ENCODE measurements at places on chromosomes 16 and 17.

DNA sequence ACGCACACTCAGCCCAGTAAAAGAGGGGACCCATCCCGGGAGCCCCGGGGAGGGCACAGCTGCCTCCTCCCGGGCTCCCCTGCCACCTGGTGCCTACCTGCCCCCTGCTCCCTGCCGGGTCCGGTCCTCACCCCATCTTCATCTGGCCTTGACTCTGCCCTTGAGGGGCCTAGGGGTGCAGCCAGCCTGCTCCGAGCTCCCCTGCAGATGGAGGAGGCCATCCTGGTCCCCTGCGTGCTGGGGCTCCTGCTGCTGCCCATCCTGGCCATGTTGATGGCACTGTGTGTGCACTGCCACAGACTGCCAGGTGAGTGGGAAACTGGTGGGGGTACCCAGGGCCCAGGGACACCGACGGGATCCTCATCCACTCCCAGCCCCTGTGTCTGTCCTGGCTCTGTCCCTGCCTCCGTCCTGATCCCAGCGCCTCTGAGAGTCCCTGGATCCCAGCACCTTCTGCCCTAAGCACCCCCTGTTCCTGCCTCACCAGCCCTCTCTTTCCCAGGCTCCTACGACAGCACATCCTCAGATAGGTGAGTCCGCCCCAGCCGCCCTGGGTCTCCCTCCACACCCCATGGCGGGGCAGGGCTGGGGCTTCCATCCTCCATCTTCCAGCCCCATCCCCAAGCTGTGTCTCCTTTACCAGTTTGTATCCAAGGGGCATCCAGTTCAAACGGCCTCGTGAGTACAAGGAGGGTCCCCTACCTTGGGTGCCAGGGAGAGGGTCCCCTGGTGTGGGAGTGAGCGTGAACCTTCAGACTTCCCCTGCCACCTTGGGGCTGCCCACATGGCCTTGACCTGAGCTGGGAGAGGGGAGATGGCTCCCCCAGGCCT, 574 bp downstream of the LAT start:
- DNase-seq: no peak

GRCh38 chr17:78485290-78486168, 91.7 kb downstream of the DNAH17 start:
- no peak for DNase-seq

DNA sequence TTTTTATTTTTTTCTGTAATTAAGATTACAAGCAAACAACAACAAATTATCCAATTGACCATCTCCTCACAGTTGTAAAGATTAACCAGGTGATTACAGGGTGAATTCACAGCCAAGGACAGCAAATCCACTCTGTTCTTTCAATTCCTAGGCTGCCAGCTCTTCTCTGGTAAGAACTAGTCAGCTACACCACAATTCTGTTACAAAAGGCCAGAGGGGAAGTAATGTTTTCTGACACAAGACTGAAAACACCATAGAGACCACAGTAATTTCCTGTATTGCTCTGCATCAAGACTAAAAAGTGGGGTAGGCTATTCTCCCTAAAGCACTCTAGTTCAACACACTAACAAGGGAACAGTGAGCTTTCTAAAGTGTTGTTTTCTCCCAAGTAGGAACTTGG, 10.6 kb downstream of the CA10 start:
- no peak for DNase-seq

- DNase-seq: no peak
These were observed 334.8 kb upstream of the HSBP1 start for GRCh38 chr16:83472776-83473501.

- no peak for DNase-seq
These were observed 26.7 kb downstream of the KDM8 start for GRCh38 chr16:27229891-27230470.

DNA sequence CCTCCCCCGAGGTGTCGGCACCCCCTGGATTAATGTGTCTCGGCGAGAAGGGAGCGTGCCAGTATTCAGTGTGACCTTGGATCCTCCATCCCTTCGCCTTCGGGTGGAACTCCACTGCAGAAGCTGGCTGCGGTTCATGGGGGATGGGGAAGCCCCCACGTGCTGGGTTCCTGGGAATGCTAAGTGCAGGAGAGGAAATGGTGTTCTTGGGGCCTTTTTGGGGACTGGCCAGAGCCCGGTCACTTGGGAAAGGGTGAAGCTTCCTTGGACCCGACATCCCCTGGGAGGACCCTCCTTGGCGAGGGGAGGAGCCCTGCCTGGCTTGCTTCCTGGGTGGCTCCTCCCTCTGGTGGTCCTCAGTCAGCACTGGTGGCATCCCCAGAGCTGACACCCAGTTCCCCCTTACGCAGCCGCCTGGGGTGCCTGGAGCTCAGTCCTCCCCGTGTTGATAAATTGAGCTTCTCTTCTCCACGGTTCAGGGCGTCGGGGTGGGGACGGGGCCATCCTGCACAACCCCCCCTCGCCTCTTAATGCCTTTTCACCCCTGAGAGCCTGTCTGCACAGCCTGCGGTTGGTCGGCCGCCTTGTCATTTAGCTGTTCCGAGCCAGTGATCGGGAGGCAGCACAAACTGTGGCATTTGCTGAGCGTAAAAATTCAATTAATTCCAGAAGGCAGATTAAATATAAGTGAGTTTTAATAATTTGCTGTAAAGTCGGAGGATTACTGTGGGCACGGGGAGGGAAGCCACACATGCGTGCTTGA, 30.7 kb upstream of the GSE1 start:
- no peak for DNase-seq

DNA sequence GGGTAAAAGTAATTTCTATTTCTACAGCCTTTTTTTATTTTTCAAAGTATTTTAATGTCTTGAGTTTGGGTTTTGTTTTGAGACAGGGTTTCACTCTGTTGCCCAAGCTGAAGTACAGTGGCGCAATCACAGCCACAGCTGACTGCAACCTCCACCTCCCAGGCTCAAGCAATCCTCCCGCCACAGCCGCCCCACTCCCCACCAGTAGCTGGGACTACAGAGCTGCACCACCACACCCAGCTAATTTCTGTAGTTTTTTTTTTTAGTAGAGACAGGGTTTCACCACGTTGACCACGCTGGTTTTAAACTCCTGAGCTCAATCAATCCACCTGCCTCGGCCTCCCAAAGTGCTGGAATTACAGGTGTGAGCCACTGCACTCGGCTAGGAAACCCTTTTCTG, 44.0 kb downstream of the TUBD1 start:
- no peak for DNase-seq

DNA sequence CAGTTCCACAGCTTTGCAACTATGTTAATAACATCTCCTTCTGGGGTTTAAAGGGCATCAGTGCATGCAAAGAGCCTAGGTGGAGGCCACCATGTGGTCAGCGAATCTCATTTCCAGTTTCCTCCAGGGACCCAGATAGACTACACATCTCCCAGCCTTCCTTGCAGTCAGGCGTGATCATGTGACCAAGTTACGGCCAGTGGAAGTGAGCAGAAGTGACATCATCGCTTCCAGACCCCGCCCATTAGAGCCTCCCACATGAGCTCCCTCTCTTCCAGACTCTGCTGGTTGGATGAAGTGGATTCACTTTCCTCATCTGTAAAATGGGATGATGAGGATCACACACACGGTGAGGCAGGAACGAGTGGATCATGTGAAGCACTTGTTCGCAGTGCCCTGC, 27.4 kb upstream of the KDM8 start:
- no peak for DNase-seq

DNA sequence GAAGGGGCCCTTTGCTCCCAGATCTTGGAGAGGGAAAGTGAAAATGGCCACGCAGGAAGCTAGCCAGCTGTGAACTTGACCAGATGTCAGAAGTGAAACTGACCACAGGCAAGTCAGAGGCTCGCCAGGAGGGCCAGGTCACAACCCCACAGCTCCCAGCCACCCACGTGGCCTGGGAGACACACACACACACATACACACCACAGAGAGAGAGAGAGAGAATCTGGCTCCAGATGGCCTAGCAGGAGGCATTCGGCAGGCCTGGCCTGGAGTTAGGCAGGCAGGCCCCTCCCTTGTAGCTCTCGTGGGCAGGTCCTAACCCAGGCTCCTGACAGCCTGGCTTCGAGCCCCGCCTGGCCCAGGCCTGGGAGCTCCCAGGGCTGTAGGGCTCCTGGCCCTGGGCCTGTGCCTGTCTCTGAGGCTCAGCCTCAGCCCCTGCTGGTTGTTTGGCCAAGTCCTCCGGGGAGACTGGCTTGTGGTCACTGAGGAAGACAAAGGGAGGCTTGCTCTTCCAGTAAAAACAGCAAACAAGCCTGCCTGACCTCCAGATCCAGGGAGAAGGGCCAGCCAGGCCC, 20.2 kb downstream of the NGFR start:
- DNase-seq: no peak

- DNase-seq: no peak
These were observed 12.2 kb downstream of the PRKCB start for GRCh38 chr16:23847948-23848347.

- DNase-seq: no peak
These were observed 38.2 kb downstream of the CMTM4 start for GRCh38 chr16:66658143-66658859.

DNA sequence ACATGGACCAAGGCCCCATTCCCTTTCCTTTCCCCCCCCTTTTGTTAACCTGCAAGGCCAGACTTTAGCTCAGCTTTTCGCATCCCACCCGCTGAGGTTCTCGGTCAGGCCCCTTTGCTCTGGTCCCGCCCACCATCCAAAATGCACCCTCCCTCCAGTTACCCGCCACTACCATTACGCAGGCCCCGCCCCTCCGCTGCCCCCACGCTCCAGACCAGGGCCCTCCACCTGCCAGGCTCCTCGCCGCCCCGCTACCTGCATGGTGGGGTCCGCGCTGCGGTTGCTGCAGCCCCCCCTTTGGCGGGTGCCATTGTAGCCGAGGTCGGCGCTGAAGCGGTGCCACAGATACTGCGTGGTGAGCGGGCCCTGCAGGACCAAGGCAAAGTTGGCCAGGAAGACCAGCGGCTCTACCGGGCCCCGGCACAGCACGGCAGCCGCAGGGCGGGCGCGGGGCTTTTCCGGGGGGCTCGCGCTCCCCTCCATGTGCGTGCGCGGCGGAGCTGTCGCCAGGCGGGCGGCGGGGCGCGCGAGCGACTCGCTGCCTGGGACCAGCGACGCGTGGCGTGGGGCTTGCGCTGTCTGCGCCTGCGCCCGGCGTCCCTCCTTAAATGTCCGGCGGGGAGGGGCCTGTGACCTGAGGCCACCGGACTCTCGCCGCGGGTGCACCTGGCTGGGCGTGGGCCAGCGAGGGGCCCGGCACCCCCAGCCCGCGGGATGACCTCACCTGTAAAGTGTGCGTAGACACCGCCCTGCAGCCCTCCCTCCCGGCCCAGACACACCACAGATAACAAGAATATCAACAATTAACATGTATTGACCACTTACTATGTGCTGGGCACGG, at the start of gene SLC46A1:
TSS of gene SLC46A1 (minus strand) at position 581 of the 841 bp plus-strand sequence. CDS start at position 483, 98 bp downstream.
- DNase-seq: no peak
